ENCODE measurements at places on chromosomes 3 and 15. TPM values are rescaled to one million over a fixed set of nuclear protein-coding genes. Genes with fewer than 3 reads are reported as not detected.

ILDR1 gene
- total RNA-seq = not detected

PLA2G4D gene
- total RNA-seq = not detected

DNA sequence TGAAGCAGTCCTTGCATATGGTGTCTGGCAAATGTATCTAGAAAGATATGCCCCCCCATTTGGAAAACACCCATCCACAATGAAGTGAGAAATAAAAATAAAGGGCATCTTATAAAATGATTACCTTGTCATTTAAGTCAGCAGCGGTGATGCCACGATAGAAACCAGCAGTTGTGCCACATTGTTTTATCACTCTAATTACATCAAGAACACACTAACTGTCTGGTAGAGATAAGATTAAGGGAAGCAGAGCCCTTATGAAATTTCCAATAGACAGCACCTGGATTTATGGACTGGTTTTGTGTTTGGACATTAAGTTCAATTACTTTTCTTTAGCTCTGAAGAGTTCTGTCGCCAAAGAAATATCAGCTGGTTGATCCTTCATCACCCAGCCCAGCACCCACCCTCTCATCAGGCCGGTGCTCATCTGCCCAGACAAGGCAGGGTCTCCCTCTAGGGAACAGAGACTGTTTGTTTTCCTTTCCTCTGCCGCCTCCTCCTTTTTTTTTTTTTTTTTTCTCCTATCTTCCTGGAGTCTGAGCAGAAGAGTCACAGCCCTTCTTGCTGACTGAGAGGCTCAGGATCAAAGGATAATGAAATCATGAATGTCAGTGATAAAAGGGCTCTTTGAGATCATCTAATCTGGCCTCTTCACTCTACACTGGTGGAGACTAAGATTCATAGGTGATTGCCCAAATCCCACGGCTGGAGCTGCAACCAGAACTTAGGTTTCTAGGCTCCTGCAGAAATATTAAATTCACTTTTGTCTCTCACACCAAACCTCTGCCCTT, 464.1 kb downstream of the NTRK3 start:
- no peak for DNase-seq

TM6SF1 gene
- 1.6 TPM for total RNA-seq

DUOX1 gene
- 0.22 TPM for total RNA-seq

DNA sequence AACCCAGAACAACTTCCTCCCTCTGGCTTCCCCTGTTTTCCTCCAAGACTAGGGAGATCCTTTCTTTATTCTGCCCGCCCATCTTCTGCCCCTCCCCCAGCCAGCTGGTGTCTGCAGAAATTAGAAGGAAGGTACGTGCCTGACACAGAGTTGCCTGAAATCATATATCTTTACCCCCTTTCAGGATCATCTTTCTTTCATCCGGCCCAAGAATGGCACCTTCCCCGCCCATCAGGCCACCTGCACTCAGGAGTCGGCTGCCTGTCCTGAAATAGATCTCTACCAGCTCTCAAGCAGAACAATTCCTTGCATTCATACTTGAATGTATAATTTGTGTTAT, 133.7 kb downstream of the VGLL4 start:
- DNase-seq = no peak

DNA sequence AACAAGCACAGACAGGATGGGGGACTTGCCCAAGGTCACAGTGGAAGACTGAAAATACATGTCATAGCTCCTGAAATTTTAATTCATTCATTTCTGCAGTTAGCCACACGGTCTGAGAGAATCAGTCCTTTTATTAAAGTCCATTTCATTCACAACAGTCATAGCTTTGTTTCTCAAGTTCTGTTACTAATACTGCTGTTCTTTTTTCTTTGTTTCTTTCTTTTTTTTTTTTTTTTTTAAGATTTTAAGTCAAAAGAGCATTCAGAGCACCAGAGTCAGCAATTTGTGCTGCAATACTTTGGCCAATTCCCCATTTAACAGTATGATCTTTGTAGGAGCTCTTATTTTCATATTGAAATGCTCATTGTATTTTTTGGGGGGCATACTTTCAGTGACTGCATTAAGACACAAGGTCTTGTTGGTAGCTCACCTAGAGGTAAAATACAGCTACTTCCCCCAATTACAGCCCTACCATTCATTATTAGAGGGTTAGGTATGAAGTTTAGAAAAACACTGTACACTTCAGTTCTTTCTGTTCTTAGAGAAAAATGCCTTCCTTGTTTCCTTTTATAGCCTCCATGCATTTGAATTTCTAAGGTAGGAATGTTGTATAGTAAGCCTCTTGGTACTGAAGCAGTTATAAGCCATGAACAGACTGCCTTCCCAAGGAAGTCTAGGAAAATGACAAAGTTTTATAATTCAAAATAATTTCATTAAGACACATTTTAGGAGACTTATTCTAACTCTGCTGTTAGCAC, 9.6 kb downstream of the GALK2 start:
- no peak for DNase-seq

SLC24A5 gene
- not detected for total RNA-seq

- DNase-seq = no peak
These were observed 71.9 kb downstream of the FBLN2 start for GRCh38 chr3:13620776-13621365.

GRCh38 chr3:56488812-56489600, 20.7 kb upstream of the ERC2 start:
- no peak for DNase-seq

GRCh38 chr15:77526595-77527163, 106.0 kb downstream of the HMG20A start:
- DNase-seq = no peak

CTXN2 gene
- not detected for total RNA-seq

DNA sequence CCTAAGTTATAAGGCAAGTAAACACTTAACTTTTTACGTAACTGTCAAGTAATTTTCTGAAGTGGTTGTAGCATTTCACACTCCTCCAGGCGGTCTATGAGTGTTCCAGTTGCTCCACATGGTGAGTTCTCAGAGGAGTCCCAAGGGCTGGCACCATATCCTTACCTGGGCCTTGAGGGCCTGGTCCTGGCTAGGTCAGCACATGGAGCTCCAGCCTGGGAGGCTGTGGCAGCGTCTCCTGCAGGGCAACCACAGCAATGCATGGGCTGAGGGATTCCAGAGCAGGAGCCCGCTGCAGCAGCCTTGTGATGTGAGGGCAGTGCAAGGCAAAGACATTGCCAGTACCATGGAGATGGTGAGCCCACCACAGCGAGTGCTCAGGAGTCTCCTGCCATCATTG, 32.2 kb upstream of the LYZL4 start:
- no peak for DNase-seq

SLC51A gene
- total RNA-seq = not detected

DNA sequence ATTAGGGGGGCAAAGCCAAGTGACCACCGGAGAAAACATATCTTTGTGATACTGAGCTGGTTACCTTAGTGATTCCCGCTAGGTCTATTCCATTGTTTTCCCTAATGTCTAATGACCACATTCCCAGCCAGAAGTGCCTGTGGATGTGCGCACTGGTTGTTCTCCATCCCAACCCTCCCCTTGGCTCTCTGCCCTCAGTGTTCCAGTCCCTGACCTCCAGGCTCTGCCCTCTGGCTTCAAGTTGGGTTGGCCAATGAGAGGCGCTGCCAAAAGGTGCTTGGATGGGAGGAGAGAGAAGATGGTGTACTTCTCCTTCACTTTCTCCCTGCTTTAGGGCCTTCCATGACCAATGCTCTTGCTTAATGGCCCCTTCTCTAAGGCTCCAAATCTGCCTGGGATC, 2.4 kb downstream of the COLQ start:
- no peak for DNase-seq

GRCh38 chr15:49979705-49980382, 139.2 kb downstream of the ATP8B4 start:
- no peak for DNase-seq

GRCh38 chr3:113614402-113614801, 82.0 kb downstream of the USF3 start:
- DNase-seq = no peak

DNA sequence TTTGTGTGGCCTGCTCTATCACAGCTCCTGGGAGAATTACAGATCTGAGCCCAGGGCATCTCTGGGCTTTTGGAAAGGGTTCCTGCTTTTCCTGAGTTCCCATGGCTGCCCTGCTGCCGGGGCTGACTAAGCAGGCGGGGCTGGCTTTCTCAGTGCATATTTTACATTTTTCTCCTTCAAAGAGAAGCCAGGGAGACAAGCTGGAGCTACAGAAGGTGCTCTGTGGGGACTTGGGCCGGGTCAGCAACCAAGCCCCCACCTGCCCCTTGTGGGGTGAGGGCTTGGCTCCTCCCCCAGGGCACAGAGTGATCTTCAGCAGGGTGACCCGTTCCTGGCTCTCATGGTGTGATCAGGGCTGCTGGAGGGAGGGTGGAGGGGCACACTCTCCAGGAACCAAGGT, 17.4 kb downstream of the ABTB1 start:
- no peak for DNase-seq

- DNase-seq = no peak
These were observed 422 bp downstream of the LSAMP start for GRCh38 chr3:116444819-116445310.

IL20RB gene
- 2.0 TPM for total RNA-seq

FBXL2 gene
- not detected for total RNA-seq

DNA sequence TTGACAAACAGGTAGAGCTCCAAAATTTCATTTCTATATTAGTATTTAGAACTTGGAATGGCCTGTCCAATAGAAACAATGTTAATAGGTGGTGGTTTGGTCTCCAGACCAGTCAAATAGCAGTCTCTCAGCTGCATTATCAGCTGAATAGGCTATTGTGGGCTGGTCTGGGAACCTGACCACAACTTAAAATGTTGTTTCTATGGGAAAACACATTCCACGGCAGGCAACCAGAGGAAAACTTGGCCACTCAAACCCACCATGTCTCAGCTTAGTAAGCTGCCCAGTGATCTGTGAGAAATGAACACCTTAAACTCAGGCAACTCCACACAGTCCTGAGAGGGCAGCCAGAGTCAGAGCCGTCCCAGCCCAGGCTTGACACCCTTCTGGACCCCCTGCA, 20.4 kb downstream of the FBN1 start:
- DNase-seq = no peak

All from activated naive CD8-positive, alpha-beta T cell treated with anti-CD3 and anti-CD28 coated beads for 36 hours (primary cell).